ENCODE measurements at places on chromosomes 12 and 14.

DNA sequence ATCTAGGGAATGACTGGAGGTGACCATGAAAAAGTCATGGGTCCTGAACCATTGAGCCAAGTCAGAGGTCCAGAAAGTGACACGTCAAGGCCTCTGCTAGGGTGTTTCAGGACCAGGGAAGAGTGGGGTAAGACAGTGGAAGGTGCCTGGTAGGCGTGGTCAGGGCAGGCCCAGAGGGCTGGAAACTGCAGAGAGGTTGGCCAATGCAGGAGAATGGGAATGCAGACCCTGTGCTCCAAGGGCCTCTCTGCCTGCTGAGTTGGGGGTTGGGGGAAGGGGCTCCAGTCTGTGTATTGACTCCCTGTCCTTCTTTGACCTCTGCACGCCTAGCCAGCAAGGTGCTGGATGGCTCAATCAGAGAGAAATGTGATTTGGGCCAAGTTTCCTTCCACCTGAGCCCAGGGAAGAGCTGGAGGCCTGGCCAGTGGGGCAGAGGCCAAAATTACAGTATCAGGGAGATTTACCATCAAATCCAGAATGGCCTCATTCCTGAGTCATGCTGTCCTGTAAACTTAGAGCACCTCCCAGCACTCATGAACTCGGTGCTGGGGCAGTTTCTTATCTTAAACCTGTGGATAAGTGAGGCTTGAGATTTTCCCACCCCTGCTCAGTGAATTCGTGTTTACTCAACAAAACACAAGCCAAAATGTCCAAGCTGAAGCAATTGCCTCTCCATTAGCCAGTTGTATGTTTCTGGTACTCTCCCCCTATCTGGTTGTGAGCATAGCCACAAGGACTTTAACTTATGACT is 24.4 kb downstream of the IRF2BPL start:
- DNase-seq, result no peak

- DNase-seq, result no peak
These were observed 16.2 kb downstream of the SLC17A8 start for GRCh38 chr12:100372853-100373640.

DNA sequence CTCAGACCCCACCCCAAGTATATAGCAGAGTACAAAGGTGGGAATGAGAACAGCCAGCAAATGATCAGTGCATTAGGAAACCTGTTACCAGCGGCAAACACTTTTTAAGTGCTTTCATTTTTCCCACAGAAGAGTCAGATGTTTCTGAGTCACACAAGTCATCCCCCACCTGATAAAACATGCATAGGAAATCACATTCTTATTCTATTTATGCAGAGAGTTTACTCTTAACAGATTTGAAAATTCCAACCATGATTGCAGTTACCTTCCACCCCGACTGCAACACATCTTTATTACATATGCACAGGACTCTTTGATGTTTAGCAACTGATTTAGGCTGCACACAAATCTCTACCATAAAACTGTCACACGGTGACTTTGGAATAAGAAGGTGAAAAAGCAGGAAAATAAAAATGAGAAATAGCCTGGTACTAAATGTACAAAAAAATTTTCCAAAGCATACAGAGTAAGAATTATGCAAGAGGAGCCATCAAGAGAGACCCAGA is 236.4 kb downstream of the PAWR start:
- no peak for DNase-seq

DNA sequence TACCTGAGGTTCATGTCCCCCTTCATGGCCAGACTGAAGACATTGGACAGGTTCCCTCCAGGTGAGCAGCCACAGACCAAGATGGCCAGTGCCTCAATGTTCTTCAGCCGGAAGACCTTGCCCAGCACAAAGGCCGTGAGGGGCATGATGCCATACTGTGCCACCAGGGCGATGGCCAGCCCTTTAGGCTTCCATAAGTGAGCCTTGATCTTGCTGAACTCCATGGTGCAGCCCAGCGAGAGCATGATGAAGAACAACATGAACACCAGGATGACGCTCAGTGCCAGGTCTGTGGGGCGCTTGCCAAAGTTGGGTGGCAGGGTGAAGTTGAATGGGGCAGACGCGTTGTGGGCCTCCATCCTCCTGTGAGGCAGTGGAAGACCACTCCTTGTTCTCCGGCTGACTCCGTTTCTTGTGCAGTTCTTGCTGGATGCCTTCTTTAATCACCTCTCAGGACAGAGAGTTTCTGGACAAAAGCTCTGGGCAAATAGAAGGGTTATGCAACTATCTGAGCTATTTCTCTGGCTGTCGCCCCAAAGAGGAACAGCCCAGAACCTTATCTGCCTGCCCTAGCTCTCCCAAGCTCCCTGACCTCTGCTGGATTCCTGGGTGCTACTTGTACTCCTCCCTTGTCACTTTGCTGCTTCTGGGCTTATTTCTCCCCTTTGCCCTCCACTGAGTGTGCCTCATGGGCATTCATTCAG is at the start of gene SLC10A1:
SLC10A1 (minus strand) TSS at position 445 of the 704 bp plus-strand sequence; CDS start at position 359, 86 bp downstream.
- no peak for DNase-seq

GRCh38 chr14:65429757-65430156 is 17.2 kb downstream of the FUT8 start:
- no peak for DNase-seq

DNA sequence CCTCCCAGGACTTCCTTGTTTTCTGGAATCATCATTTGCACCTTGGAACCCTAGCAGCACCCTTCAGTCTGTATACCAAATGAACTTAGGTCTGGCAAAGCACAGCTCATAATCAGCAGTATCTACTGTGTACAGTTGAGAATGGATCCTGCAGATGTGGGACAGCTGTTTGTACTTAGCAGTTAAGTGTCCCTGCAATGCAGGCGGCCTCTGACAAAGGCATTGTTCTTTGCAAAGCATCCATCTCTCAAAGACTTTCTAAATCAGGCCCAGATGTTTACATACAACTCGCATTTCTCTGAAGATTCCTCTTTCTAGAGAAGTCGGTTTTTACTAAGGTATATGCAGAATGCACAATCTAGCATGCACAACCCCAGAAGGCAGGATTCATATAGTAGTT is 170.5 kb upstream of the RBM19 start:
- no peak for DNase-seq

Measured in fibroblast of the conjunctiva (primary cell).